ENCODE measurements at places on chromosomes 16 and 17.

GRCh38 chr16:85227946-85228862, 115.9 kb upstream of the CIBAR2 start:
- DNase-seq, result no peak

DNA sequence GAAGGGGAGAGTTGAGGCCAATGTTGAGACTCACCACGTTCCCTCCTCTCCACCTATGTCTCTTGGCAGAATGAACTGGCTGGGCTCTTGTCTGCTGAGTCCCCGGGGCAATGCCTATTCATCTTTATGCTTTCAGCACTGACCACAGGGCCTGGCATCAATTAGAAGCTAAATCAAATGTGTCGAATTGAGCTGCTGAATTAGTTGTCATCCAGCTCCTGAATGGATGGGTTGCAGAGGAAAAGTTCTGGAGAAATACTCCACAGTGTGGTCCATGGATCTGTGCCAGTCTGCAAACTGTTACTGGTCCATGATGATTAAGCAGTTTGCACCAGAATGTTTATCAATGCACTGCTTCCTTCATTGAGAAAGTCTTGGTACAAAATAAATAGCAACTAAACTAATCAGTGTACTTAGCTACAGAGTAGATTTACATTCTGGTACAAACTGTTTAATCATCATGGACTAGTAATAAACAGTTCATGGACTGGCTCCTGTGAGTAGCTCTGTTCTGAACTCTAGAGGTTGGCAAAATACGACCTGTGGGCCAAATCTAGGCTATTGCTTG, 4.6 kb downstream of the CNGB1 start:
- DNase-seq, result no peak

- DNase-seq, result no peak
Measured at GRCh38 chr17:51133365-51133764, 12.7 kb upstream of the SPAG9 start.

GRCh38 chr17:38981636-38982035, 14.4 kb upstream of the FBXO47 start:
- DNase-seq, result no peak

GRCh38 chr17:57622306-57622682, 122.8 kb downstream of the CCDC182 start:
- DNase-seq, result no peak

GRCh38 chr16:58563235-58563634, 47.9 kb downstream of the SETD6 start:
- no peak for DNase-seq

DNA sequence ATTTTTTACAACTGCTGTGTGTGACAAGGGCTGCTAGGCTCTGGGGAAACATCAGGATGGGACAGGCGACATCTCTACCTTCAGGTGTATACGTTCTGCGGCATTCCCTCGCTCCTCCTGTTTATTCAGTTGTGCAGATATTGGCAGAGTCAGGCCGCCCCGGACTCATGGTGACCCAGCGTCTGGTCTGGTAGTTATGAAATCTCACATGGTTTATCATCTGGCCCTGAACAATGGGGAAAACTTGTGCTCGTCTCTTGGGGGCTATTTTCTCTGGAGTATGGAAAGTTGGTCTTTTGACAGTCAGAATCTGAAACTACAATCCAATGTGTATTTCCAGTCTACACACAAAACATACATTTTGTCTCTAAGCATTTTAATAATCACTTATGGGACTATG, 3.3 kb downstream of the MARCHF10 start:
- DNase-seq, result no peak

- DNase-seq, result no peak
Measured at GRCh38 chr17:74455821-74456220, 10.6 kb upstream of the CD300A start.

DNA sequence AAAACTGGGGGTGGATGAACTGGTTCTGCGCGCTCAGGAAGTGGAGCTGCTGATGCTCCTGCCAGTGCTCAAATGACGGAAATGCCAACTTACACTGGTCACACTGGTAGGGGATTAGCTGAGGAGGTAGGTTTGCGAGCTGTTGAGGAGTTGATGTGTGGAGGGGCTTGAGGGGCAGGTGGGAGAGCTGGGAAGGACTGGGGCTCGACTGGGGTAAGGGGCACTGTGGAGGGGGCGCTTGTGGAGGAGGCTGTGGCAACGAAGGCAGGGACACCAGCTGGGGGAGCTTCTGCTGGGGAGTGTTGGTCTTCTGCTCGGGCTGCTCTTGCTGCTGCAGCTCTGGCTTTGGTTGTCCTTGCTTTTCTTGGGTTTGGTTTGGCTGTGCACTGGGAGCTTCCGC, 252.9 kb downstream of the ZFHX3 start:
- DNase-seq, result no peak

- no peak for DNase-seq
Measured at GRCh38 chr17:64074704-64075426, 54.4 kb upstream of the ICAM2 start.

- DNase-seq, result no peak
Measured at GRCh38 chr17:9367156-9367555, 208.5 kb downstream of the STX8 start.

- DNase-seq, result peak; percentile 41
Measured at GRCh38 chr17:66372182-66372581, 69.8 kb downstream of the PRKCA start.

- DNase-seq, result no peak
Measured at GRCh38 chr16:75152635-75153034, 4.3 kb downstream of the ZFP1 start.
